H4 (cell line): ENCODE measurements at places on chromosomes 4 and X. TPM values are rescaled to one million over a fixed set of nuclear protein-coding genes. Genes with fewer than 3 reads are reported as not detected.

The SHROOM4 gene
- total RNA-seq: 0.08 and 0.19 TPM in 2 replicates

The NEUROG2 gene
- not detected in 2 replicates for total RNA-seq

The RPS6KA3 gene
- 48.0 and 60.0 TPM in 2 replicates for total RNA-seq

The TLR1 gene
- 0.84 and 4.2 TPM in 2 replicates for total RNA-seq

The GABRQ gene
- 5.9 and 6.1 TPM in 2 replicates for total RNA-seq

GRCh38 chr4:168588916-168589531 is 92.2 kb downstream of the PALLD start:
- peak; percentile 51 for DNase-seq

GRCh38 chr4:47711646-47712045 is 126.2 kb downstream of the CORIN start:
- no peak for DNase-seq

DNA sequence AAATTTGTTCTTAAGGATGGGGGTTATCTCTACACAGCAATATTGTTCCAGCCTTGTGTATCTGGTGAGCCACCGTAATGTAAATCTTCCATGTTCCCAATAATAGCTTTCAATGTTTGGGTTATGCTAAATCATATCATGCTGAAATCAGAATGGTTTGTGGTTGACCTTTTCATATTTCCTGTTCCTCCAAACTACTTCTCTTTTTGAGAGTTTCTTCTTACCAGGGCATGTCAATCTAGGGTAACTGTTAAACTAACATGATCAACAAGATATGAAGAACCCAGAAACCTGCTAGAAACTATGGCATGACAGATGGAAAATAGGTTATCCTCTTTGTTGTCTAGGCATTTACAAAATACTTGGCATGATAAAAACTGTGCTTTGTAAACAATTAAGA is 22.0 kb downstream of the TNMD start:
- DNase-seq: no peak

DNA sequence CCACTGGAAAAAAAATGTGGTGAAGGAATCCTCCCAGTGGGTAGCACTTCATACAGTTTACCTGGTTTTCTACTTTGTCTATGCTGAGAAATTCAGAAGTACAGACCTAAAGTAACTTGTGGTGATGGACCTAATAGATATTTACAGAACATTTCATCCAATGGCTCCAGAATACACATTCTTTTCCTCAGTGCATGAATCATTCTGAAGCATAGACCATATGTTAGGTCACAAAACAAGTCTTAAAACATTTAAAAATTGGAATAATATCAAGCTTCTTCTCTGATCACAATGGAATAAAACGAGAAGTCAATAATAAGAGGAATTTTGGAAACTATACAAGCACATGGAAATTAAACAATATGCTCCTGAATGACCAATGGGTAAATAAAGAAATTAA is 450.1 kb upstream of the INTU start:
- no peak for DNase-seq

DNA sequence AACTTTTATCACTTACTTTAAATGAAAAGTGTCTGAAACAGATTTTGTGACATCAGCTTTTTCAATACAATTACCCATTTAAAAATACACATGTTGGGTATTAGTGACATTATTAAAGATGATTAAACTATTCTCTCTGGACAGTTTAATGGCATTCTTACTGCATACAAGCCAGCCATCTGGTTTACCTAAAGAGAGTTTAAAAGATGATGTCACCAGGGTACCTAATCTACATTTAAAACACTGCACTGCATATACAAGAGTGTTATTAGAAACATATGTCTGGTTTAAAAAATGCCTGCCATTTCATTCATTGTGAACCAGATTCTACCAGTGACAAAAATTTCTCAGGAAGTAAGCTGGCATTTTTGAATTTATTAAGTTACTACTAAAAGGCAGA is 919.1 kb downstream of the ADGRL3 start:
- no peak for DNase-seq

GRCh38 chr4:48295116-48295515 is 25.5 kb upstream of the TEC start:
- no peak for DNase-seq

GRCh38 chr4:158870282-158870625 is 101.4 kb downstream of the FNIP2 start:
- DNase-seq: no peak

- no peak for DNase-seq
These were observed 101.4 kb downstream of the ARHGAP10 start for GRCh38 chr4:147833254-147833653.

- no peak for DNase-seq
These were observed 80.6 kb upstream of the CD99 start for GRCh38 chrX:2610246-2611170.

DNA sequence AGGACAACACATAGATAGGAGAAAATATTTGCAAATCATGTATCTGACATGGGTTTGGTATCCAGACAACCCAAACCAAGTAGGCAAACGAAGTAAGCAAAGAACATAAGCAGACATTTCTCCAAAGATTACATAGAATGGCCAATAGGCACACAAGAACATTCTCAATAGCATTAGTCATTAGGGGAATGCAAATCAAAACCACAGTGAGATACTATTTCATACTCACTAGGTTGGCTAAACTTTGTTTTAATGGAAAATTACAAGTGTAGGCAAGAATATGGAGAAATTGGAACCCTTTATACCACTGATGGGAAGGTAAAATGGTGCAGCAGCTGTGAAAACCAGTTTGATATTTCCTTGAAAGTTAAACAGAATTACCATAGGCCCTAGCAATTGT is 74.7 kb downstream of the CHRNA9 start:
- peak; percentile 61 for DNase-seq

GRCh38 chrX:10049236-10049635 is 82.1 kb downstream of the CLDN34 start:
- no peak for DNase-seq

GRCh38 chrX:108699368-108699767 is 37.0 kb downstream of the IRS4 start:
- DNase-seq: peak; percentile 28
